Right hindlimb (tissue), 1 donor: ENCODE measurements at places on chromosomes 16 and 17.

- no peak for DNase-seq
Measured at GRCh38 chr17:69428252-69428980, 13.9 kb downstream of the MAP2K6 start.

- no peak for DNase-seq
Measured at GRCh38 chr17:51004249-51004648, 116.4 kb downstream of the SPAG9 start.

GRCh38 chr16:88941913-88942909 is 34.8 kb downstream of the CBFA2T3 start:
- DNase-seq, result peak; percentile 67

GRCh38 chr16:57446531-57447185 is 527 bp downstream of the CIAPIN1 start:
- DNase-seq, result no peak

GRCh38 chr17:50634224-50634914 is at the start of gene ABCC3:
Gene ABCC3 (plus strand): TSS chr17:50634881. CDS start chr17:50634937, 56 bp downstream.
- DNase-seq, result peak; percentile 33

DNA sequence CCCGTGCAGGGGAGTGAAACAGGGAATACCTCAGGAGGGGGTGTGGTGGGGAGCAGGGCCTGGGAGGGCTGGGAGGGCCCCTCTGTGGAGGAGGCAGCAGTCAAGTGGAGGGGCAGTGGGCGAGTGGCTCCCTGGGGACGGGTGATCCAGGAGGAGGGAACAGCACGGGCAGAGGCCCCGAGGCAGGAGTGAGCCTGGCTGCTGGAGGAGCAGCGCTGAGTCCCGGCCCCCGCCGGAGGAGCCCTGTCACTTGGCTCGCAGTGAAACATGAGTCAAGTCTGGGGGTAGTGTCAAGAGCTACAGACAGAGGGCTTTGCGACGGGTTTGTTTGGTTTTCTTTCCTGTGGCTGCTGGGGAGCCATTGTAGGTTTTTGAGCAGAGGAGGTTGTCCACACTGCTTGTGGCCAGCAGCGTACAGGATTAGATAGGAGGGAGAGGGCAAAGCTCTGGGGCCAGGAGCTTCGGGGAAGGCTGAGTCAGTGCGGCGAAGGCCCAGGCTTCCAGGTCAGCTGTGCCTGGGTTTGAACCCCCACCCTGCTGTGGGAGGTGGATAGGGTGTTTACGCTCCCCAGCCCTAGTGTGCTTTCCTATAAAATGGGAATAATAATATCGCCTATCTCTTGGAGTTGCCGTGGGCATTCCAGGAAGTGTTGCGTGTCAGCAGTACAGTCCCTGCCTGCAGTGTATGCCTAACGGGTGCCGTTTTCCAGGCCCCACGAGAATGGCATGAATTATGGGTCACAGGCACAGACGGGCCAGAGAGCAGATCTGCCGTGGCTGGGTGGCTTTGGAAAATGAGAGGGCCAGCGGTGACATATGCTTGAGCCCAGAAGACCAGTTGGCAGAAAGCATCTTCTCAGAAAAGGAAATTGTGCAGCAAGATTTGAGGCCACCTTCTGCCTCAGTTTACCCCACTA is 115.9 kb upstream of the CIBAR2 start:
- DNase-seq, result no peak

- DNase-seq, result peak; percentile 15
Measured at GRCh38 chr17:19372439-19372838, 5.9 kb upstream of the MAPK7 start.

DNA sequence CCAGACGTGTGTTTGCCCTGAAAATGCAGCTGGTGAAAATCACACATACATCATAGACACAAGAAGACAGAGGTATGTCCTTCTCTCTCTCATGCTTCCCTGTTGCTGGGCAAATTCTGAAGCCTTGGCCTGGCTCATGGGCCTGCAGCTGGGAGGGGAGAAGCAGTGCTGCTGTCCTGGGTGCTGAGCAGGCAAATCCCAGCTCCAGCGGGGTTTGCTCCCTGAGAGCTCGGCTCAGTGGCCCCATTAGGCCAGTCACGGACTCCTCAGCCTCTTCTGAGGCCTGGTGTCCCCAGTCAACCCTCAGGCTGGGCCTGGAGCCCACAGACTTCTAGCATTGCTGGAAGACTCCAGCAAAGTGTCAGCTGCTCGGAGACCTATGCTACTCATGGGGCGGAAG is 11.7 kb downstream of the RHBDL3 start:
- DNase-seq, result peak; percentile 65

DNA sequence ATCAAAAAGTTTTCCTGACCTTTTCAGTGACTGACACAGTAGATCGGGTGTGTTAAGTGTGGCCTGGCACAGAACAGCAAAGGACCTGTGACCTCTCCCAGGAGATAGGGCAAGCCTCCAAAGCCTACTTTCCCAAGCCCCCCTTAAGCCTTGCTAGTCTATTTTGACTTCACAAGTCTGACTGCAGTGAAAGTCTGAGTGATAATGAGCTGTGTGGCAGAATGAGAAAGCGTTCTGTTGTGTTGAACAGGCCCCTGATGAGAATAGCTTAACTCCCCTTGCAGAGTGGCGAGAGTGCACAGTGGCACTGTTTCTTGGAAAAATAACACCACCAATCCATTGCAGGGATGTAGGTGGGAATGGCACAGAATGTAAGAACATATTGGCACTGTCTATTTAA is 32.8 kb downstream of the MMD start:
- DNase-seq, result no peak

- no peak for DNase-seq
Measured at GRCh38 chr17:82791532-82791931, 39.7 kb downstream of the TBCD start.

- no peak for DNase-seq
Measured at GRCh38 chr17:27576477-27577083, 54.4 kb upstream of the LGALS9 start.

- peak; percentile 50 for DNase-seq
Measured at GRCh38 chr17:65324611-65325342, 187.6 kb downstream of the RGS9 start.

DNA sequence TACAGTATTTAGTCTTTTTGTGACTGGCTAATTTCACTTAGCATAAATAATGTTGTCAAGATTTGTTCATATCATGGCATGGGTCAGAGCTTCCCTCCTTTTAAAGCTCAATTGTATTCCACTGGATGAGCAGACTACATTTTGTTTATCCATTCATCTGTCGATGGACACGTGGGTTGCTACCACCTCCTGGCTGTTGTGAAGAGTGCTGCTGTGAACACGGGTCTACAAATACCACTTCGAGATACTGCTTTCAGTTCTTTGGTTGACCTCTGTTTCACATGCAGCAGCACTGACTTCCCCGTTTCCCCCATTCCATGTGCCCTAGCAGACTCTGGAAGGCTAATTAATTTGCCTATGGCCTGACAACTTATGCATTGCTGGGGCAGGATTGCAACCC is 285.4 kb downstream of the SHISA9 start:
- DNase-seq, result no peak

DNA sequence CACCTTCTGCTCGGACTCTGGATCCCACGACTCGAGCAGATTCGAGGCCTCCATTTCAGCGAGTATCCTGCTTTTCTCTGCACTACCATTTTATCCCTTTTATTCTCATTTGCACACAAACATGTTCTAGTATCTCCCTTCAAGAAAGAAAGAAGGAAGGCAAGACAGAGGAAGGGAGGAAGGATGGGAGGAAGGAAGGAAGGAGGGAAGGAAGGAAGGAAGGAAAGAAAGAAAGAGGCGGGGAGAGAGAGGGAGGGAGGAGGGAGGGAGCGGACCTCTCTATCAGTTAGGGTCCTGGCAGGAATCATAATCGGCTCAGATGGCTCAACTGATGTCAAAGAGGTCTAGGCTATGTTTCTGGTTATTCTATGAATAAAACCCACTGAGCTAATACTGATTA is 10.3 kb upstream of the KSR1 start:
- no peak for DNase-seq

GRCh38 chr17:61065263-61065773 is 334.3 kb upstream of the TBX2 start:
- DNase-seq, result peak; percentile 16

GRCh38 chr16:2964475-2965336 is 631 bp downstream of the KREMEN2 start:
- peak; percentile 22 for DNase-seq

- no peak for DNase-seq
Measured at GRCh38 chr17:77174928-77175661, 34.3 kb downstream of the SEC14L1 start.

GRCh38 chr16:25317732-25318316 is 60.2 kb upstream of the ZKSCAN2 start:
- DNase-seq, result no peak

GRCh38 chr17:31843070-31843745 is 15.8 kb downstream of the COPRS start:
- peak; percentile 86 for DNase-seq

DNA sequence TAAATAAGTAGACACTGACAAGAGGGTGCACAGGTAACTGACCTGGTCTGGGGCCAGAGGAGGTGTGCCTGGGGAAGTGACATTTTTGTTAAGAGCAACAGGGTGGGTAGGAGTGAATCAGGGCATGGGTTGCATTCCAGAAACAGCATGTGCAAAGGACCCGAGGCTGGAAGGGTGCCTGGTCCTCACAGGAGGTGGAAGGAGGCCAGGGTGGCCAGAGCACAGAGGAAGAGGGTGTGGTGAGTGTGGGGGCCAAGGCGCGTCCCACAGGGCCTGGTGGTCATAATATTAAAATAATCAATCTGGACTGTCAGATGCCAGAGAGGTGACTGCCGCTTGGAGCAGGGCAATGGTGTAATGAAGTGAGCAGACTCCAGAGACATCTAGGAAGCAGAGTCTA is 14.3 kb downstream of the ARHGAP23 start:
- DNase-seq, result no peak

DNA sequence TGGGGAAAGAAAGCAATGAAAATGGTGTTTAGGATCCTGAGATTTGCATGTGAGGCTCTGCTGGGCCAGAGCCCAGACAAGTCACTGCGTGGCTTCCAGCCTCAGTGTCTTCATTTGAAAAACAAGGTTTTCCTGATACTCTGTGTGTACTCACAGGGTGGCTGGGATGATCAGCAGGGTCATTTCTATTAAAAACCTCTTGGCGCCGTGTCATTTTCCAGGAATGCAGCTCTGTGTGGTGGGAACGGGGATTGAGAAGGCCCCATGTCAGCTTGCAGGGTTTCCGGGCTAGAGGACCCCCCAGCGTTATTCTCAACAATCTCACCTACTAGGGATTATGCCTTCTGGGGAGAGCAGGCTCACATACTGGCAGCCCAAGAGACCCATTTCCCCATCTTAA is 73.5 kb downstream of the FOXL1 start:
- no peak for DNase-seq

DNA sequence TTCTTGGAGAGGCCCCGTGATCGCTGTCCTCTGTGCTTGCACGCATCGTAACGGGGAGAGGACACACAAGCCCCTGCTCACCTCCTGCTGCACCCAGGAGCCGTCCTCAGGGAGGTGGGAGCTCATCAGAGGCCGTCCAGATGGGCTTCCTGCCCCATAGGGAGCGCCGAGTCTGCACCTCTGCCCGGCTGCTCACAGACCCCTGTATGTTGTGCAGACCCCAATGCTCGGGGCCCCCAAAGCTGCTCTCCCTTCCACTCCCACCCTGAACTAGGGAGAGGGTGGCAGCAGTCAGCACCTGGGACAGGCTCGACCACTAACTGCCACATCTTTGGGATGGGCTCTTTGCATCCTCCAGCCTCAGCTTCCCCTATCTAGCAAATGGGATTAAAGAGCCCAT is 4.4 kb upstream of the ZNF469 start:
- peak; percentile 10 for DNase-seq

DNA sequence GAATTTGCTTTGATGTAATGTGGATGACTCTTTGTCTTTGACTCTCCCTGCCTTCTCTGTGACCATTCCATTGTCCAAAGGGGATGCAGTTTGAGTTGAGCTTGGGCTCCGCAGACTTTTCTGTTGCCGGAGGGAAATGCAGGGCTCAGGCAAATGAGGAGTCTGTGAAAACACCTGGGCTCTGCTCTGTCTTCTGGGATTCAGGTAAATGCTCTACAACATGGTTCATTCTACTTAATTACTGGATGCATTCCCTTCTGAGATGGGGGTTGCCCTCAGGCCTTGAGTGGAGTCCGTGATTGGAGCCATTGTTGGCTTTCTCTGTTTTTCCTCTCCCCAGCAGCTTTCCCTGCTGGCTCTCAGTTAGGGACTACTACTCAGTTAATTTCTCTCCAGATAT is 26.4 kb upstream of the SPNS2 start:
- no peak for DNase-seq

GRCh38 chr16:19980632-19981265 is 92.9 kb downstream of the GPR139 start:
- DNase-seq, result no peak

- no peak for DNase-seq
Measured at GRCh38 chr17:6775871-6776405, at the start of gene FBXO39. Gene FBXO39 (plus strand): TSS chr17:6776215. CDS start chr17:6779869, 3,654 bp downstream.

DNA sequence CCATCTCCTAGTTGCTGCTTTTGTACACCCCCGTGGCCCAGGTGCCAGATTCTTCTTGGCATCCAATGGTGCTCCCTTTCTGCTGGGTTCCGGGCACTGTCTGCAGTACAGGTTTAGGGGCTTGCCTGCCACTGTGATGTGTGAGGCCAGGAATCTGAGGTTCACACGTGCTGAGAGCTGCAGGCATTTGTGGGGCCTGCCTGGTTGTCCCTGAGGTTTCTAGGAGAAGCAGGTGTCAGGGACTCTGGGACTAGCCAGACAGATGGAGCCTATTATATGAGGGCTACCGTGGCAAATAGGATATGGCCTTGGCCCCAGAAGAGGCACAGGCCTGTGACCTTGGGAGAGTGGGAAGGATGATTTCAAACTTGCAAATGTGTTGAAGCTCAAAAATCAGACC is 29.3 kb downstream of the NDEL1 start:
- no peak for DNase-seq

- DNase-seq, result peak; percentile 41
Measured at GRCh38 chr16:89256651-89257254, 39.2 kb downstream of the ZNF778 start.

DNA sequence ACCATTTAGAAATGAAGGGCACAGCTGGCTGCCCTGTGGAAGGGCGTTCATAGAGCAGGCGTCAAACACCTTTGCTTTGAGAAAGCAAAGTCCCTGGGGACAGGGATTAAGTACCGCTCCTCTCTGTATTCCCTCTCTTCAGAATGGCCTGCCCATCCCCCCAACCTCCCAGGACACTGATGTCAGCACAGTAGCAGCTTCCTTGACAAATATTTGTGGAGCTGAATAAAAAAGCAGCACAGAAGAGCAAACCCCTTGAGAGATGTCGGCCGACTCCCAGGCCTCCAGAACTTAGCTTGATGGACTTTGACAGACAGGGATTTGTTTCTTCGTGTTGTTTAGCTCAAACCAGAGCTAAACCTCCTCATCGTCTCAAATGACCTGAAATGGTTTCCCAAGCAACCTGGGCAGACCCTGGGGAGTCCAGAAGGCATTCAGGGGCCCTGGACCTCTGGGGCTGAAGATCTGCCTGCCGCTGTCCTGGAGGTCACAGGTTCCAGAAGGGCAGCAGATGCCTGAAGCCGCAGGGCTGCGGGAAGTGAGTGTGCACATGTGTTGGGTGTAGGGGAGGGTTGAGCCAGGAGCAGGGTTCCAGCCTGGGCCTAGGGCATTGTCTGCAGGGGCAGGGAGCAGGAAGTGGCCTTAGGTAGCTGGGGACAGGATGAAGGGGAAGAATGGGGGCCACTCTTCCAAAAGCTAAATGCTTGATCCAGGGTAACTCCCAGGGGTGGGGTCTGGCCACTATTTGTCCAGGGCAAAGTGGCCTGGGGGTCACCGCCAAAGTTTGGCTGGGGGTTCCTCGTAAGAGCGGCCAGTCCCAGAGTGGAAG is 42.3 kb upstream of the NKD1 start:
- no peak for DNase-seq

GRCh38 chr16:81151648-81152310 is 55.6 kb upstream of the GCSH start:
- no peak for DNase-seq

GRCh38 chr17:29007860-29008455 is 2.1 kb upstream of the SEZ6 start:
- DNase-seq, result no peak
